ENCODE measurements at places on chromosomes 12 and 14.

DNA sequence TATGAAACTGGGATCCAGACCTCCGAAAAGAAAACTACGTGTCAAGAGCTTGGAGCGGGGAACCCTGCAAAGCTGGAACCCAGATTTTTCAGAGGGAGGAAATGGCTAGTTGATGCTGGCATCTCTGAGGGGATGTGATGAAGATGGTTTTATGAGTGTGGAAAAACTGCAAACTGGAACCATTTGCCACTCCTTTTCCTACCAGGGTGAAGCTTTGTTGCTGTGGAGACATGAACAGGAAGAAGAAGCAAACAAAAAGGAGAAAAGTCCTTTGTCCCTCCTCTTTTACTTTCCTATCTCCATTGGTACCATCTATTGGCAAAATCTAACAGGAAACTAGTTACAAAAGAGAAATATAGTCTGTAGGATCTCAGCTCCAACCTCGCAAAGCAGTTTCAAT is 39.2 kb downstream of the CDK17 start:
- no peak for DNase-seq

GRCh38 chr14:76922584-76922983 is 96.4 kb downstream of the LRRC74A start:
- no peak for DNase-seq

DNA sequence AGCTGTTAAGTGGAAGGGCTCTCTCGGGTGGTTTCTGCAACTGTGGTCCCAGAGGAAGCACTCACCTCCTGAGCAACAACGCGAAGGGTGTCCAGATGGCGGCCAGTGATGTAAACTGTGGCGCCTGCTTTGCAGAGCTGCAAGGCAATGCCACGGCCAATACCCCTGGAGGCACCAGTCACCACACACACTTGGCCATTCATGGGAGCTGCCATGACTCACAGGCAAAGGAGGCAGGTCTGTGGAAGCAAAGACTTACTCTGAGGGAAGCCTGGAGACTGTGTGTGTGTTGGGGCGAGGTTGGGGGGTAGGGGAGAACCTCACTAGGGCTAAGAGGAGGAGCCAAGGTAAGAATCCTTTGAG is 707 bp downstream of the DHRS1 start:
- no peak for DNase-seq

- peak; percentile 20 for DNase-seq
Measured at GRCh38 chr14:58805057-58805456, 167.3 kb downstream of the DACT1 start.

- no peak for DNase-seq
Measured at GRCh38 chr12:116400636-116401372, 123.3 kb upstream of the MED13L start.

DNA sequence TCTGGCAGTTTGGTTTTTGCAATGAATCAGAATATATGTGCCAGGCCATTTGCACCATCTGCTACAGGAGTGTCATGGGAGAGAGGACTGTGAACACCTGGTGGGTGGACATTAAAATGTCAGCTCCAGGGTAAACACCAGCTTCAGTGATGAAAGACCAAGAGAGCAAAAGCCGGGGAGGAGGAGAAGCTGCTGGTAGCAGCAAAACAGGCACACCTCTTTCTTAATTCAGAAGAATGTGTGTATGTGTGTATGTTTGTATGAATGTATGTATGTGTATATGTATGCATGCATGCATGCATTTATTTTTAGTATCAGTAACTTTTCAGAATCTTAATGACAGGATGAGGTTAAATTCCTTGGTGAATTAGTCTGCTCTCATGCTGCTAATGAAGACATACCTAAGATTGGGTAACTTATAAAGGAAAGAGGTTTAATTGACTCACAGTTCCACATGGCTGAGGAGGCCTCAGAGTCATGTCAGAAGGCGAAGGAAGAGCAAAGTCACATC is 357.4 kb upstream of the PRICKLE1 start:
- DNase-seq, result no peak

- no peak for DNase-seq
Measured at GRCh38 chr12:14958361-14959125, 2.9 kb downstream of the ARHGDIB start.

DNA sequence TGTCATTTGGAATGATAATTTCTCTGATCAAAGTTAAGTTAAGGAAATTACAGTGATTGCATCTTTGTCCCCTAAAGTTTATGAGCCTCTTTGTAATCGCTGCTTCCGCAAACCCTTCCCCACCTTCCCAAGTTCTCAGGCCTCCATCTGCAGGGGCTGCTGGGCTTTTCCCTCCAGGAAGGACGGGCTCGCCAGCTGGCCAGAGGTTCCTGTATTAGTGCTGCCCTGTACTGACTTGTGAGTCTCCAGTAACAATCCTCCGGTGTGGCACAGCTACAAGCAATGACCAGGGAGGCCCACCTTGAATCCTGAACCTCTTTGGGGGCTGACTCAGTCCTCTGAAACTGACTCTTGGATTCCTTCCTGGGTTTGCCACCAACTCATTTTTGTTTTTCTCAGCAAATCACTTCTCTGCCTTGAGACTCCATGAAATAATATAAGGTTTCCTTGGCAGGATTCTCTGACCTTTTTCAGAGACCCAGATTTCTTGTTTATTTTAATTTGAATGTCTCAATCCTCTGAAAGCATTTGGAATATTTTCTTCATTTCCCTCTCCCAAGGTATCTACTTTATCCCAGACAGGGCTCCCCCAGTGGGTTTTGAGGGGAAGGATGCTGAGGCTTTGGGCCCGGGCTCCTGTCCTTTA is 398.6 kb downstream of the ZFP36L1 start:
- DNase-seq, result no peak

- no peak for DNase-seq
Measured at GRCh38 chr14:39673734-39674133, 241.5 kb upstream of the FBXO33 start.

DNA sequence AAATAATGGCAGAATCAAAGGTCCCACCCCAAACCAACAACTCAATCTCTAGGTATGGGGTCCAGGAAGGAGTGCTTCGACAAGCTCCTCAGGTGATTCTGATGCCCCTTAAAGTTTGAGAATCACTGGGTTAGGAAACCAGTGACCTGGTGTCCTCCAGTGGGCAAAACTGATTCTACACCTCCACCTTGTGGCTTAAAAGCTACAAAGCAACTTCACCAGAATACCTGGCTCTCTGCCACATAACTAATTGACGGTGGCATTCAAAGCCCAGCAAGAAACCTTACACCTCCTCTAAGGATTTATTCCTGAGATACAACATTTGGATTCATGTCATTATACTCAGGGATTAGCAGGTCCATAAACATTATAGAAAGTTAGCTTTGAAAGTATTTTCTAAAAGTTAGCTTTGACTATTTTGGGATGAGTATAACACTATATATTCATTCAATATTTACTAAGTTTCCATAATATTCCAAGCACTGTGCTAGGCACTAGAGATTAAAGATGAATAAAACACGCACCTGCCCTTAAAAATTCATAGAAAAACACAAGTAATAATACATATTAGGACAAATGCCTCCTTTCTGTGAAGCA is 45.4 kb downstream of the DCAF5 start:
- DNase-seq, result peak; percentile 81

DNA sequence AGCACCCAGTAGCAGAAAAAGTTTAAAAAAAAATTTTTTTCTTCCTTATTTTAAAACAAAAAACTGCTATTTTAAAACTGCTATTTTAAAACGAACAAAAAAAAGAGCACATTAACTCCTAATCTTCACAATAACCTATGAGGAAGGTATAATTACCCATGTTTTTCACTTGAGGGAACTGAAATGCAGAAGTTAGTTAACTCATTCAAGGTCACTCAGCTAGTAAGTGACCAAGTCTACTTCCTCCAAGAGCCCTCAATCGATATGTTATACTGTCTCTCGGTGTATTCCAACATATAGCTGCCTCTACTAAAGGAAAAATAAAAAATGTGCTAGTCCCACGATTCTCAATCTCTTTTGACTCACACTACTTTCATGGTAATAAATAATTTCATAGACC is 7.8 kb downstream of the RPAP3 start:
- DNase-seq, result no peak

DNA sequence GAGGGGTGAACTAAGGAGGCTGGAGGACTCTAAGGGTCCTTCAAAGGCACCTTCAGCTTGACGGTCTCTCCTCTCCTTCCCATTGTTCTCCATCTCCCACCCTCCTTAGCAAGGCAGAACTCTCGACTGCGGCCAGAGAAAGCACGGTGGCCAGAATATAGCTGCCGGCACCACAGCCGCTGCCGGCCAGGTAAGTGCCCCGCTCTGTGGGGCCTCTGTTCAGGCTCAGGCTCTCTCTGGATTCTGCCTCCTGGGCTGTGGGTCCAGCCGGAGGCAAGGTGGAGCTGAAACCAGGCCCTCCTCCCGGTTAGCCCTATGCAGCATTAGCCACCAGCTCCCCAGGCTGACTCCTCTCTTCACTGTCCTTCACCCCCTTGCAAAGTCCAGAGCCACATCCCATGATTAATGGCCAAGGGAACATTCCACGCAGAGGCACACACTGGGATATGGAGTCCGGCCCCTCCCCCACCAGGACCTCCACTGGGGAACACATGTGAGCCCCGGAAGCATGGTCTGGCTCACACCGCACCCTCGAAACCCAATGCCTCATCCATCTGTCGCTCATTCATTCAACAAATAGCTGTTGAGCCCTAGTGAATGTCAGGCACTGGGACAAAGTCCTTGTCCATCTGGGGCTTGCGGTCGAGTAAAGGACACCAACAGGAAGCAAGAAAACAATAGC is 25.2 kb downstream of the LTBP2 start:
- DNase-seq, result no peak

DNA sequence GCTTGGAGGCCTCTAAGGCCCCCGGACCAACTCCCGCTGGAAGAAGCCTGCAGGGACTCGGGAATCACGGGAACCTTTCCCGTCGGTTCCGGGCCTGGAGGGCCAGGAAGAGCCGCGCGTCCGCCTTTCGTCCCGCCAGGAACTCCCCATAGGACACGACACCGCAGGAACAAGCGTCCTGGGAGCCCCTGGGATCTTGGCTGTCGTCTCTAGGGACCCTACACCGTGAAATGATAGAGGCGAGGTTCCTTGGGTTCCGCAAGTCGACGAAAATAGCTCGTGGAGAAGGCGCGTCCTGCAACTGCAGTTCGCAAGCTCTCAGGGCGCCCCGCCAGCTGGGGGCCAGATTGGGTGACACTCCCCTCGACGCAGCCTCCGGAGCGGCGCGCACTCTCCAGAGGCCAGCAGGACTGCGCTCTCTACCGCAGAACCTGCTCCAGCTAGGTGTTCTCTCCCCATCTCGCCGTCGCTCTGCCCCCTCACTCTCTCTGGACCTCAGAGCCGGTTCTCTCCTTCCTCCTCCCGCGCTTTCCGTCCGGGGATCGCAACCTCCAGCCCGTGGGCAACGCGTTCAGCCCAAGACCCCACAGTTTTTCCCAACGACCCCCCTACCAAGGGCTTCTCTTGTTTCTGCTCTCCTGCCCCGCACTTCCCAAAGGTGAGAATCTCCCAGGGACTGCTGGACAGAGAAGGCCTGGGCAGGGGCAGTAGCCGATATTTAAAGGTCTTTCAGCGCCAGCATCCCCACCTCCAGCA is 776 bp downstream of the BMP4 start:
- no peak for DNase-seq

DNA sequence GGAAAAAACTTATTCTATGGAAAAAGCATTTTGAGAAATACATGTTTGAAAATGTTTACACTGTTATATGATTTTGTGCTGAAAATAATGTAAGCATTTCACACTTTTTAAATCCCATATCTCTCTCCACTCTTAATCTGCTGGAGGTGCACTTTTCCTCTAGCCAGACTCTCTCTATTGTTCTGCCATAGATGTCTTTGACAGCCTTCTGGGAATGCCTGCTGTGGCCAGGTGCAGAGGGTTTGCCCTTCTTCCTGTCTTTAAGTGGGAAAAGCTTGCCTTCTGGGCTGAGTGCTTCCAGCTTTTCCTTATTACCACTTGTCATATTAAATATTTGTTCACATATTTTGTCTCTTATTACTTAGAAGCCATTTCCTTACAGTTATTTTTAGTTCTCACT is 60.1 kb upstream of the PPM1H start:
- DNase-seq, result no peak

- no peak for DNase-seq
Measured at GRCh38 chr14:69226736-69227135, 33.2 kb upstream of the GALNT16 start.

DNA sequence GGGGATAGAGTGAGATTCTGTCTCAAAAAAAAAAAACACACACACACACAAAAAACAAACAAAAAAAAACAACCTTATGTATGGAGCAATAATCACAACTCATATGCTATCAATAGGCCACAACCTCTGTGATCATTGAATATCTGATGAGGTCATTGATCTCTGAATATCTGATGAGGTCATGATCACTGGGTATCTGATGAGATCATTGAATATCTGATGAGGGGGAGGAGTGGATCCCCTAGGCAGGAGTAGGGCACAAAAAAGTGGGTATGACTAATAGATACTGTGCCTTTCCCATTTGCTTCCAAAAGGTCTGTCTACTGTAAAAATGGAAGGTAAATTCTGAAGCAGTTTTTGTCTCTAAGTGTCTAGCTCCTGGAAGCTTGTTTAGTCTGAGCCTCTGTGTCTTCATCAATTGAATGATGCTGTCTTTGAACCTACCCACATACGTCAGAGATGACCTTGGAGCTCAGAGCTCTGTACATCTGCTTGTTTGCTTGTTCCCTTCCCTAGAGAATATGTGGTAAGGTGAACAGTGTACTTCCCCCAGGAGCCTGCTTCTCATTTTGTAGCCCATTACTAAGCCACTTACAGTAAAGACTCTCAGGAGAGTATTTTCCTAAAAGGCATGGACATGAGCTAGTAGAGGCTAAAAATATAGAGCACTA is 13.6 kb downstream of the PAH start:
- no peak for DNase-seq

DNA sequence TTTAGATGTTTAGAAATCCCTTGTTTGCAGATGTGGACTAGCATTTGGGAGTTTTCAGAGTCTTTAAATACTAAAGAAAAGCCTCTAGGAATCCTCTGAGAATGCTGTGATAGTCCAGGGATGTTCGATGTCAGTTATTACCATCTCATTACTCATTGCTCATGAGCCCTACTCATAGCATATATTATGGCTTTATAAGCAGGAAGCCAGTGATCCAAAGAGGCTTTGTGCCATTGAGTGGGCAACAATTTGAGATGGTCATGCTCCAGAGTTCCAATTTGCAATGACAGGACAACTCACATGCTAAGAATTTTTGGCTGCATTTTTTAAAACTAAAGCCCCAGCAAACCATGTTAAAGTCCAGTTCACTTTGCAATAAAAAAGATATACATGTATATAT is 163.0 kb downstream of the OTOGL start:
- no peak for DNase-seq

DNA sequence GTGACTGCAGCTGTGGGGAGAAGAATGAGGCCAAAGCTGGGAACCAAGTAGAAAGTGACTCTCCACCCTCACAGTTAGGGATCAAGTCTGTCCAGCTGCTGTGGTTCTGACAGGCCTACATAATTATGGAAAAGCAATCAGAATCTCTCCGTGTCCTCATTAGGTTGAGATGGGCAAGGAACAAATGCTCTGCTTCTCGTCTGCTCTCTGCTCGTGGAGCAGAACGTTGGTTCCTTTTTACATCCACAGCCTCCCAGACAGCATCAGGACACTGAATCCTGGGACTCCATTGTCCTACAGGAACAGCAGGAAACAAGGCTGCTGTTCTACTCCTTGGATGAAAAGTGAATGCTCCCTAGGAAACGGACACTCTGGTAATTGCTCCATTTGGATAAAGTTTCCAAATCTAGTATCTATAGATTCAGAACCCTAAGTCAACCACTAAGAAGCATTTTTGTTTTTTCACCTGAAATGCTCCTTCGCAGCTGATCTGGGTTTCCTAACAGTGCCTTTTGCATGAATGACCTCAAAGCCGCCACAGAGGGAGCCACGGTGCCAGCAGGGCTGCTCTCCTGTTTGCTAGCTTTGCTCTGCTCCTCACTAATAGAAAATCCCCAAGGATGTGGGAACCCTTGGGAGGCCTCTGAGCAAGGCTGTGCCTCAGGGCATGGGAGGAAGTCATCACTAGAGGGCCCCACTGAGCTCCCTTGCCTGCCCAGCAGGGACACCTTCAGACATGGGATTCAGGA is 102.0 kb downstream of the EGLN3 start:
- DNase-seq, result peak; percentile 36
